ENCODE measurements at places on chromosomes 7 and 10. TPM values are rescaled to one million over a fixed set of nuclear protein-coding genes. Genes with fewer than 3 reads are reported as not detected.
A peak's percentile ranks its signal among the peaks of the same experiment; 100 is the strongest.

- no peak for DNase-seq
Observed at GRCh38 chr10:20006169-20006870, 190.1 kb downstream of the PLXDC2 start.

- no peak for DNase-seq
Observed at GRCh38 chr10:101961591-101962498, 94.1 kb downstream of the ARMH3 start.

GRCh38 chr7:147245274-147245673 lies 1128.7 kb downstream of the CNTNAP2 start:
- peak; percentile 14 for DNase-seq

Gene NPY4R
- not detected for total RNA-seq

Gene ACHE
- 0.40 TPM for total RNA-seq

- peak; percentile 27 for DNase-seq
Observed at GRCh38 chr10:5447056-5447455, 34.7 kb downstream of the NET1 start.

GRCh38 chr7:75663302-75663907 lies 75.3 kb downstream of the HIP1 start:
- no peak for DNase-seq

- no peak for DNase-seq
Observed at GRCh38 chr10:129605986-129606518, 139.0 kb downstream of the MGMT start.

- DNase-seq, result no peak
Observed at GRCh38 chr7:101450064-101450463, 87.4 kb downstream of the COL26A1 start.

- DNase-seq, result no peak
Observed at GRCh38 chr10:67667035-67667425, 29.0 kb downstream of the CTNNA3 start.

GRCh38 chr10:95295031-95295755 lies 4.4 kb upstream of the PDLIM1 start:
- peak; percentile 91 for DNase-seq

Gene TEX47
- total RNA-seq, result not detected

DNA sequence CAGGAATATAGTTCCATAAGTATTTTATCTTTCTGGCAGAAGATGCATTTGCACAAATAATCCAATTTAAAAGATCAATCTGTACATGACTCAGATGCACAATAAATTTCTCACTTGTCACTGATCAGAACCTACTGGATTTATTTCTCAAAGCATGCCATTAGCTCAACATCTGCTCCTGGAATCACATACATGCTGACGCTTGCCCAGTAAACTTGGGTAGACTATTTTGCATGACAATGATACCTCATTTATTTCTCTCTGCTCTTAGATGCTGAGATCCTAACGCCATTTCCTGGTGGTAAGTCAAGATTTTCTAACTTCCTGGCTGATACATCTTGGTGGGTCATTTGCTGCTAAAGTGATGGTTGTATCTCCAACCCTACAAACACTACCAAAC lies 33.8 kb upstream of the C10orf120 start:
- DNase-seq, result no peak

Gene NEBL
- 1.9 TPM for total RNA-seq

Gene SMO
- total RNA-seq, result 15.2 TPM

DNA sequence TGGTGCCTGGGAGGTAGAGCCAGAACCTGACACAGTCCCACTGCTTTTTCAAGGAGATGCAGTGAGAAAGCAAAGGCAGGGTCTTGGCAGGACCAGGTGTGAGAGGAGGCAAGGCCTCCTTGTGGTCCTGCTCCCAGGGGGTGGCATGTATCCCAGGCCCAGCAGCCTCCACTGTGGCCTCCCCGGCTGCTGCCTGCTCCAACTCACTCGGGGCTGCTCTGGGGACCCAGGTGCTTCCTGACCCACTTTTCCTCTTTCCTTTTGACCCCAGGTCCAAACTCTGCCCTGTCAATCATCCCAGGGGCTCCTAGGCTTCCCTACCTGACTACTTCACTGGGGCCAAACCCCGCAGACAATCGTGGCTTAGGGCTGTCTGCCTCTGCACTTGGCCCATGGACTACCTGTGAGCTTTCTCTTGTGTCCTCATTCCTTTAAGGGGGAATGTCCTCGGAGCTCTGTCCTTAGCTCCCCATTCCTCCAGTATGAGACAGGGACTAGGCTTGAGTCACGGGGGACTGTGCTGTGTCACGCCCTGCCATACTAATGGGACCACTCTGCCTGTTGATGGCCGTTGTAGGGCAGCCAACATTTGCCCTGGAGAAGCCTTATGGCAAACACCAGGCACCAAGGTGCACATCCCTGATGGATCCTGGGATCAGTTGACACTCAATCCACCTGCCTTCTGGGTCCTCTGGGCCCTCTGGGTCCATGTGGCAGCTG lies 1.1 kb upstream of the AEBP1 start:
- no peak for DNase-seq

DNA sequence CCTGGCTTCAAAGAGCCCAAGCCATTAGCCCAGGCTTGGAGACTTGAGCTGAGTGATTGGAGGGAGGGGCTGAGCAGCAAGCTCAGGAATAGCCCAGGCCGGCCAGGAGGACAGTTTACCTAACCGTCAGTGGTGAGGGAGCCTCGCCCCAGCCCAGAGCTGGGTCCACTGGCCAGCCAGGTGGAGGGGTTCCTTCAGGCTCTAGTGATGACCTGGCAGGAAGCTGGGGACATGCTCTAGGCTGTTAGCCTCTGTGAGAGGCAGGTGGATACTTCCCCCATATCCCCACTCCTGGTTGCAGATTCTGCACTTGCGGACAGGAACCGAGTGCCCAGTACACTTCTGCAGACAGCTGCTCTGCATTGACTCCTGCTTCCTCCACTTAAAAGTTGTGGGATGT lies 61.2 kb upstream of the ANTXRL start:
- DNase-seq, result no peak

DNA sequence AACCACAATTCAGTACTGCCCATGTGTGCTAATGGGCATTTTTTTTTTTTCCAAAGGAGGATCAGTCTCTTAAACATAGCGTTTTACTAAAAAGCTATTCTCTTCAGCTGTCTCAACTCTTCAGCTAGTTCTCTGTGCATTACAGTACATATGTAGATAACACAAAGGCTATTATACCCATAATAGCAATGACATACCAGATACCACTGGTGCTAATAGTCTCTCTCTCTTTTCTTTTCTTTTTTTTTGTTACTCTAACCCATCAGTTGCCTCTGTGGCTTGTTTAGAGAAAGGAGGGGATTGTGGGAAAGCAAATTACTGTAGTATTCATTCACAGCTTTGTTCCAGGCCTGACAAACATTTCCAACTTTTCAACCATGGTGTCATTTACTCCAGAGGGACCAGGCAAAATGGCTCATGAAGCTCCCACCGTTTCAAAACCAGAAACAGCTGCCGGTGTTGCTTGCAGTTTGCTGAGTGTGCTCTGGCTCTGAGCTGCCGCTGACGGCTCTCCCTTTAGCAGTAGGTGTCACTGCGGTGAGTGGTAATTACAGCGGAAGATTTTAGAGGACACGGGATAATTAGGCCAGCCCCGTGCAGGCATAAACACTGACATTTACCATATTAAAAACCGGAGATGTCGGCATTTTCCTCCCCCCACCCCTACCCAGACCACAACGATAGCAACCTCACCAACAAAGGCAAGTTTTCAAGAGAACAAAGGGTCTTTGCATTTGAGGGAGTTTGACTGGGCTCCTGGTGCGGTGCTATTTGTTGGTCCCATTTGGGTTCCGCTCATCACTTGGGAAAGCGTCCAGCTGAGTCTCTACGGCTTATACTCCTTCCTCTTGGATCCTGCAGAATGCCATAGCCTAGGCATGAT lies 1005.5 kb downstream of the KCNMA1 start:
- DNase-seq, result no peak

DNA sequence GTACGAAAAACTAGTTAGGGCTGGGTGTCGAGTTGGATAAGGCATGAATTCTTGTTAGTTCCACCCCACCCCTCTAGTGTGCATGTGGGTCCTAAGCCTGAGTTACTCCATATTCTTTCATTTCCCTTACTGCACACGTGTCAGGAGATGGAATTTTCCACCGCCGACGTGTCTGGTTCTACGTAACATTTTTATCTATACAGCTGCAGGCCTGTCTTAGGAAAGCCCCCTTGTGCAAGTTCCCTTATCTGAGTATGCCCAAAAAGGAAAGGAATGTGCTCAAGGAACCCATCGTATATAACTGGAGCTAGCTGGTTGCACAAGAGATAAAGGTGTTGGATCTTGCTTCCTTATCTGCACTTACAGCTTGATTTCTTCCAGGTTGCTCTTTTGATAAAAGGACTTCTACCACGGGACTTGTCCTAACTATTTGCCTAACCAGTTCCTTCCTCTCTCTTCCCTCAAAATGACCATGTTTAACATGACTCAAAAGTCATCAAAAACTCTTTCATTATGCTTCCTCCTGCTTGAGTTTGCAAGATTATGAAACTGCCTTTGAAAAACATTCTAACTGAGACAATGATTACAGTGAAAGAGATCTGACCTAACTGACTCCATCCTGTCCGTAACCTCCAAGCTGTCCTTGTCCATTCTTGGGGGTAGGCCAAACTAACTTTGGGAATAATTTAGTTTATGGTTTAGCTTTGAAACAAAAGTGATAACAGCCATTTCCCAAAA lies 181.4 kb downstream of the AKR1D1 start:
- DNase-seq, result no peak

- peak; percentile 100 for DNase-seq
Observed at GRCh38 chr10:73908853-73909539, 1.9 kb upstream of the PLAU start.

- DNase-seq, result peak; percentile 90
Observed at GRCh38 chr7:79293655-79294142, 159.8 kb downstream of the MAGI2 start.

- no peak for DNase-seq
Observed at GRCh38 chr7:114088470-114088940, 169.7 kb upstream of the PPP1R3A start.

GRCh38 chr7:108328174-108328651 lies 128.0 kb downstream of the NRCAM start:
- DNase-seq, result no peak

GRCh38 chr7:50832744-50833143 lies 50.0 kb upstream of the GRB10 start:
- DNase-seq, result peak; percentile 96

- peak; percentile 94 for DNase-seq
Observed at GRCh38 chr7:130960208-130960988, 226.4 kb upstream of the KLF14 start.

DNA sequence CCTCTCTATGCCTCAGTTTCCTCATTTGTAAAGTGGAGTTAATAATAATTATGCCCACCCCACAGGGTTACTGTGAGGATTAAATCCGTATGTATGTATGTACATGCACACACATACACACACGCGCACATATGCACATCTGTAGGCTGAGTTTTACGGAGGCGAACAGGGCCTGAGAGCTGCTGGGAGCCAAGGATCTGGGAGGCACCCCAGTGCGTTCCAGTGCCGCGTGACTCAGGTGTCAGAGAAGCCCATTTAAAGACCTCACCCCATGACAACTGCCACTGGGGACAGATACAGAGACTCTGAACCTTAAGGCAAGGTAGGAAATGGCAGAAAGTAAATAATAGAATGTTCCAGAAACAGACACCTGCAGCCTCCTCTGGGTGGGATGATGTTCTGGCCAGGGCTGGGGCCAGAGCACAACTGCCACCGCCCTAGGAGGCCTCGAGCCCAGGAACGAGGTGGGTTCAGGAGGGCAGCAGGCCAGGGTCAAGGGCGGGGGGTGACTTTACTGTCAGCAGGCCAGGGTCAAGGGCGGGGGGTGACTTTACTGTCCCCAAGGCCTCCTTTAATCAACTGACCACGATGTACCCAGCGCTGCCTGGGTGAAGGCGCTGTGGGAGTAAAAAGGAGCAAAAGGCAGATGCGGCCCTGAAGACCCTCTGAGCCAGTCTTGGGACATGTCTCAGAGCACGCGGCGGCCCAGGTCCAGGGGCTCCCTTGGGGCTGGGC lies 54.9 kb downstream of the PRKAG2 start:
- DNase-seq, result no peak

Gene WNT2
- not detected for total RNA-seq

DNA sequence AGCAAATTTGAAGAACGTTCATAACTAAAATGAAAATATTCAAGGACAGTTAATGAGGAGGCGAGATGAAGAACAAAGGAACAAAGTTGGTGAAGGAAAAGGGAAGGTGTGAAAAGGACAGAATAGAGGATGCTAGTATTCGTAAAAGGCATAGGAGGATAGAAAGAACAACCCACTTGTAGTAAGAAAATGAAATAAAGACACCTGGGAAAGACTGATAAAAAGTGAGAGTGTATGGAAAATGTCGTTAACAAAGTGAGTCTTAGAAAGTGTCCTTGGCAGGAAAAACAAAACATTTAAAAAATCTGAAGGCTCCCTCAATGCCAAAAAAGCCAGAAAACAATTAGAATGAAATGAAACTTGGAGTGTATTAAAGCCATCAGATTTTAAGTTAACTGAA lies 29.6 kb upstream of the ZC3HAV1 start:
- no peak for DNase-seq

GRCh38 chr7:94348142-94348541 lies 46.6 kb upstream of the COL1A2 start:
- no peak for DNase-seq

DNA sequence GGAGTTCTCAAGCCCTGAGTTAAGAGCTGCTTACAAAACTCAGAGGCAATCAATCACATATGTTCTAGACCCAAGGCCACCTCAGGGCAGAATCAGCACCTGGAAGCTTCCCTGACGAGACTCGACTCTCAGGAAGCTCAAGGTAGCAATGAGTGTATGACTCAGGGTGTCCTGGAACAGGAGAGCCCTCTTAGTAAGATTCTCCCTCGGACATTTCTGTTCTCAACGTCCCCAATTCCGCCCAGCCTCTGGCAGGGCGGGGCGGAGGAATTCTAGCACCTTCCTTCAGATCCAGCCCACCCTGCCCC lies 39.6 kb upstream of the PROSER2 start:
- DNase-seq, result peak; percentile 25

Gene TMEM270
- total RNA-seq, result not detected

Gene LRRC18
- not detected for total RNA-seq

Gene PDE1C
- total RNA-seq, result 109 TPM

- peak; percentile 62 for DNase-seq
Observed at GRCh38 chr7:18902892-18903291, 214.5 kb downstream of the TWIST1 start.

Gene UCN3
- not detected for total RNA-seq

DNA sequence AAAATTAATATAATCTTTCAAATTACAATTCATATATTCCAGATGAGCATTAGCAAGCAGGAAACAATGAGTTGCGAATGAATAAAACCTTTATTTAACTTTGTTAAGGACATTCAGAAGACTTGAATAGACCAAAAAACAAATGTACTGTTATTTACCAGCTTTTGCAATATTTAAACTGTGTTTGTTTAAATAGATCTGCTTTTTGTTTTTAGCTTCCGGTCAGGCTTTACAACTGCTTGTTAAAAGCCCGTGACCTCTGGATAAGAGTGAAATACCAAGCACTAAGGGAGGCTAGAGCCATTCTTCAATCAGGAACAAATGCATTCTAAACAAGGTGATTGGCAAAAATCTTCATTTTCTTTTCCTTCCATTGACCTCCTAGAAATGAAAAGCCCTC lies 184.9 kb upstream of the GNAI1 start:
- DNase-seq, result no peak

GRCh38 chr10:25989951-25990350 lies 55.9 kb downstream of the MYO3A start:
- no peak for DNase-seq

Gene PPP3CB
- total RNA-seq, result 21.2 TPM

- DNase-seq, result no peak
Observed at GRCh38 chr10:86642021-86642420, 12.3 kb upstream of the OPN4 start.

GRCh38 chr7:157612664-157613561 lies 276.1 kb downstream of the DNAJB6 start:
- DNase-seq, result no peak

Gene KIFBP
- 27.3 TPM for total RNA-seq
